ENCODE measurements at places on chromosomes 16 and 17. TPM values are rescaled to one million over a fixed set of nuclear protein-coding genes. Genes with fewer than 3 reads are reported as not detected.

DNA sequence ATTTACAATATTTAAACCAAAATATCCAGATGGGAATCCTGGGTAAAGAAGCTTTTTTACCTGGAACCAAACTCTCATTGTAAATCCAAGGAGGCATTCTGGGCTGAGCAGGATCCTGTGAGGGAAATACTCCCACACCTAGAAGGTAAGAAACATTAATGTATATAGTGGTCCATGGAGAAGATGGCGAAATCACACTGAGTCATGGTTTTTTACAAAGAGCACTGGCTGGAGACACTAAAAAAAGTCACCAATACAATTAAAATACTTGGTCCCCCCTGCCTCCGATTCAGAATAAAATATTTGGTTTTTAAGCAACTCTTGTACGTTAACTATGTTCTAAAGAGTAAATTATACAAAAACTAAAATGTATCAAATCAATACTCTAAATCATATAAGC is 32.9 kb downstream of the SYNRG start:
- DNase-seq, result no peak

- DNase-seq, result peak; percentile 53
Measured at GRCh38 chr16:79653373-79653891, 52.9 kb upstream of the MAF start.

- no peak for DNase-seq
Measured at GRCh38 chr17:15493693-15494035, 26.2 kb upstream of the CDRT4 start.

GRCh38 chr16:66399031-66399430 is 28.1 kb upstream of the BEAN1 start:
- no peak for DNase-seq

GRCh38 chr17:13734880-13735279 is 133.2 kb upstream of the HS3ST3A1 start:
- no peak for DNase-seq

DNA sequence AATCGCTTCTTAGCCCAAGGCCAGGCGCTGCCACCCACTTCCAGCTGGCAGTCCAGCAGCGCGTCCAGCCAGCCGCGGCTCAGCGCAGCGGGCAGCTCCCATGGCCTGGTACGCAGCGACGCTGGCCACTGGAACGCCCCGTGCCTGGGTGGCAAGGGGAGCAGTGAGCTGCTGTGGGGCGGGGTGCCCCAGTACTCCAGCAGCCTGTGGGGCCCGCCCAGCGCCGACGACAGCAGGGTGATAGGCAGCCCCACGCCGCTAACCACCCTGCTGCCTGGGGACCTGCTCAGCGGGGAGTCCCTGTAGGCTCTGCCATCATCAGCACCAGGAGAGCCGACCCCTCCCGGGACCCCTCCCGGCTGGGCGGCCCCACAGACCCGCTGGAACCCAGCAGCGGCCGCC is 24.0 kb downstream of the TMC6 start:
- peak; percentile 34 for DNase-seq

DNA sequence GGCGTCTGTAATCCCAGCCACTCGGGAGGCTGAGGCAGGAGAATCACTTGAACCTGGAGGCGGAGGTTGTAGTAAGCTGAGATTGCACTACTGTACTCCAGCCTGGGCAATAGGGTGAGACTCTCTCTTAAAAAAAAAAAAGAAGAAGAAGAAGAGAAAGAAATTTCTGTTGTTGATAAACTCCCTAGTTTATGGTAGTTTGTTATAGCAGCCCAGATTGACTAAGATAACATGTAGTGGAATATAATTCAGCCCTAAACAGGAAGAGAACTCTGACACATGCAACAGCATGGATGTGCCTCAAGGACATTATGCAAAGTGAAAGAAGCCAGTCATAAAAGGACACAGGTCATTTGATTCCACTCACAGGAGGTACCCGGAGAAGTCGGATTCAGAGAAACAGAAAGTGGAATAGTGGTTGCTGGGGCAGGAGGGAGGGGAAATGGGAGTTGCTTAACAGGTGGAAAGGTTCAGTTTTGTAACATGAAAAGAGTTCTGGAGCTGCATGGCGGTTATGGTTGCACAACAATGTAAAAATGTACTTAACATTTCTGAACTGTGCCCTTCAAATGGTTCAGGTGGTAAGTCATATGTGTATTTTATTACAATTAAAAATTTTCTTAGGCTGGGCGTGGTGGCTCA is 26.0 kb upstream of the PRM1 start:
- no peak for DNase-seq

DNA sequence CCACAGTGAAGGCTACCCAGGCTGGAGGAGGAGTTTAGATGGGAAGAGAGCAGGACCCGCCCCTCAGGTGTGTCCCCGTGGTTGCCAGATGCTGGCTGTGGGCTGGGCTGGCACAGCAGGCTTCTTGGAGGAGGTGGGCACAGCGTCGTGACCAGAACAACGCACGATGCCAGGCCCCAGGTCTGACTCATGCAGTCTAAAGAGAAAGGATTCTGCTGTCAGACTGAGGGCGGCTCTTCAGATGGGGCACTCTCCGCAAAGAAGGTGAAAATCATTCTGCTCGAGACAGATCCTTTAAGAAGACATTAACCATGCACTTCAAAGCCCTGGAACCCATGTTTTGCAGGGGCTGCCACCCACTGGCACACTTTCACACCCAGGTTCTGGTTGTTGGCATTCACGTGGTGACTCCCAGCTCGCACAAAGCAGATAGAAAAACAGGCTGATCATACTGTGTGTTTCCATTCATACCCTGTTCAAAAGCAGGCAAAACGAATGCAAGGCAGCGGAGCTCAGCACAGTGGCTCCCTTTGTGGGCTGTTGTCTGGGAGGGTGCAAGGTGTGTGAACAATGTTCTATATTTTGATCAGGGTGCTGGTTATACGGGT is 19.0 kb downstream of the CACNG4 start:
- no peak for DNase-seq

DNA sequence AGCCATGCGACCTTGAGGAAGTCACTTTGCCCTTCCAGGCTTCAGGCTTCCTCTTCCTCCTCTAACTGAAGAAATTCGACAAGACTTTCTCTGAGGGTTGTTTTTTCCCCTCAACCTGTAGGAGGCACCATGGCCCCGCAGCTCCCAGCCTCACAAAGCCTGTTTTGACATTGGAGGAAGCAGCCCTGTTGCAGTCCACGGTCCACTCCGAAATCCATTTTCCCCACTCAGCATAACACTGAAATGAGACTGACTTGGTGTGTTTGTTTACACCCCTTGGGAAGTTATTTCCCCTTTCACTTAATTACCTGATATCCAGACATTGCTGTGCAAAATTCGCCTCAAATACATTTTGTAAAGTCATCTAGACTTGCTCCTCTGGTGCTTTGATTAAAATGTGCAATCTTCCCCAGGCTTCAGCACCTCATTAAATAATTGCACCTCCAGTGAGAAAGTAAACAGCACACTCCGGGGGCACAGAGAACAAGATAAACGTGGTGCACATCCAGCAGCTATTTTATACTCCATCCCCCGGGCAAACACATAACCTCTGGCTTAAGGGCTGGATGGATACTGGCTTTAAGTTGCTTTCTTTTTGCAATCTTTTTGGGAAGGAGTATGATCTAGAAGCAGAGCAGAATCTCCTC is 41.4 kb upstream of the PIRT start:
- DNase-seq, result no peak

GRCh38 chr16:58684001-58684353 is 593 bp downstream of the SLC38A7 start:
- no peak for DNase-seq

- peak; percentile 82 for DNase-seq
Measured at GRCh38 chr16:20866145-20866772, 33.9 kb downstream of the DCUN1D3 start.

- DNase-seq, result no peak
Measured at GRCh38 chr16:35533683-35534082, 2074.3 kb downstream of the TP53TG3F start.

DNA sequence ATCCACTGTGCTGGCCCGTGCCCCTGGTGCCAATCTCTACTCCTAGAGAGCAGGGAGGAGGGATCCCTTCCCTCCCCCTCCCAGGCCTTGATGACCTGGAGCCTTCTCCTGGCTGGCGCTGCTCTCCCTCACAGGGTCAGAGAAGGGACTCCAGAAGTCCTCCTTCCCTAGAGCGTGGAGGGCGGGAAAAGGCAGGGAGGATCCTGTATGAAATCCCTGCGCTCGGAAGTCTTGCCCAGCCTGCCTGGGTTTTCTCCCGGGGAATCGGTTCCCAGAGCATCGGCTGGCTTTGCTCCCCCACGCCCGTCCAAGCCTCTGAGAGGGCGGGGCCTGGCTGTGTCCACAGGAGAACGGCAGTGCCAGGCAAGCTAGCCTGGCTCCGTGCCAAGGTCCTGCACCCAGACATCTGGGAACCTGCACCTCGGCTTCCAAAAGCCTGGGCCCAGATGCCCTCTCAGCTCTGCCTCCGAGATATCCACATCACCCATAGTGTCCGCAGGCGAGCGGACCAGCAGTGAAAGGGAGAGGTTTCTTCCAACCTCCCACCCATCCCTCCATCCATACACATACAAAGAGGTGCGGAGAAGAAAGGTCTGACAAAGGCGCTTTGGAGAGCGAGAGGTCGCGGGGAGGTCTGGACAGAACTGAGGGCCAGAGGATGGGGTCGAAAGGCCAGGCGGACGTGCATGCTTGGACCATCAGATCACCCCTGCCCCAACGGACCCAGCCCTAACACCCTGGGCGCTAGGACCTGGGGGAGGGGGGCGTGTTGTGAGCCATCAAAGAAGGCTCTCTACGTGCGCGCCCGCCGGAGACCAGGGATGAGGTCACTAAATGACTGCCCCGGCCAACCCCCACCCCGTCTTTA is 1.1 kb downstream of the MPP2 start:
- DNase-seq, result peak; percentile 88

GRCh38 chr17:75842963-75843576 is 1.1 kb downstream of the UNC13D start:
- DNase-seq, result no peak

Gene USP36
- total RNA-seq, result 68.1 TPM

Data from aorta (tissue), 5 donors.